Esophagus mucosa (tissue), 1 donor: ENCODE measurements at places on chromosomes 13 and 19. TPM values are rescaled to one million over a fixed set of nuclear protein-coding genes. Genes with fewer than 3 reads are reported as not detected.

The ADPRHL1 gene
- total RNA-seq: 2.5 TPM

The TLE6 gene
- total RNA-seq: 0.40 TPM

The ZNF563 gene
- 1.7 TPM for total RNA-seq

The LRRC63 gene
- total RNA-seq: not detected

The GPALPP1 gene
- total RNA-seq: 13.0 TPM

The UNC13A gene
- 0.04 TPM for total RNA-seq

The PCDH17 gene
- 2.1 TPM for total RNA-seq

The ZNF132 gene
- total RNA-seq: 1.0 TPM

The GARIN5A gene
- 1.1 TPM for total RNA-seq

The ZNF416 gene
- total RNA-seq: 6.4 TPM

The ZNF99 gene
- not detected for total RNA-seq

The WDR87 gene
- total RNA-seq: not detected
